ENCODE measurements at places on chromosomes 4 and X. TPM values are rescaled to one million over a fixed set of nuclear protein-coding genes. Genes with fewer than 3 reads are reported as not detected.
A peak's percentile ranks its signal among the peaks of the same experiment; 100 is the strongest.

The GYPE gene
- not detected for total RNA-seq

- DNase-seq = no peak
Measured at GRCh38 chr4:83109480-83110222, 4.9 kb downstream of the PLAC8 start.

GRCh38 chr4:186651181-186651603, 72.5 kb downstream of the FAT1 start:
- no peak for DNase-seq

DNA sequence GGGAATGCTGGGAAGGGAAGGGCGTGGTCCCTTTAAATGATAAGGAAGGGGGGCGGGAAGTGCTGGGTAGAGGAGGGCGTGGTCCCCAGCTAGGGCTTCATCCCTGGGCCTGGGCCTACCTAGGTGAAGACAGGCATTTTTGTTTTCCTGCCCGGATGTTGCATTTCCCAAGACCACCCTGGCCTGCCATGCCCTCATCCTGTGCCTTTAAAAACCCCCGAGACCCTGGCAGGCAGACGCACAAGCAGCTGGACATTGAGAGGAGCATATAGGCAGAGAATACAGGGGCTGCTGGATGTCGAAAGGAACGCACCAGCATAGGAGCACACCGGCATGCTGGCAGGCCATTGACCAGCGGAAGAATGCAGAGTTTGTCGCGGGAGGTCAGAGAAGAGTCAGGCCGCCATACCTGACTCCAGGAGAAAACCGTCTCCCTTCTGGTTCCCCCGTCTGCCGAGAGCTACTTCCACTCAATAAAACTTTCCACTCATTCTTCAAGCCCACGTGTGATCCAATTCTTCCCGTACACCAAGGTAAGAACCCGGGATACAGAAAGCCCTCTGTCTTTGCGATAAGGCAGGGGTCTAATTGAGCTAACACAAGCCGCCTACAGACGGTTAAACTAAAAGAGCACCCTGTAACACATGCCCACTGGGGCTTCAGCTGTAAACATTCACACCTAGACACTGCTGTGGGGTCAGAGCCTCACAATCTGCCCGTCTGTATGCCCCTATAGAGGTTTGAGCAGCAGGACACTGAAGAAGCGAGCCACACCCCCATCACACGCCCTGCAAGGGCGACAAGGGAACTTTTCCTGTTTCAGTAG, 2.9 kb upstream of the AGA start:
- no peak for DNase-seq

DNA sequence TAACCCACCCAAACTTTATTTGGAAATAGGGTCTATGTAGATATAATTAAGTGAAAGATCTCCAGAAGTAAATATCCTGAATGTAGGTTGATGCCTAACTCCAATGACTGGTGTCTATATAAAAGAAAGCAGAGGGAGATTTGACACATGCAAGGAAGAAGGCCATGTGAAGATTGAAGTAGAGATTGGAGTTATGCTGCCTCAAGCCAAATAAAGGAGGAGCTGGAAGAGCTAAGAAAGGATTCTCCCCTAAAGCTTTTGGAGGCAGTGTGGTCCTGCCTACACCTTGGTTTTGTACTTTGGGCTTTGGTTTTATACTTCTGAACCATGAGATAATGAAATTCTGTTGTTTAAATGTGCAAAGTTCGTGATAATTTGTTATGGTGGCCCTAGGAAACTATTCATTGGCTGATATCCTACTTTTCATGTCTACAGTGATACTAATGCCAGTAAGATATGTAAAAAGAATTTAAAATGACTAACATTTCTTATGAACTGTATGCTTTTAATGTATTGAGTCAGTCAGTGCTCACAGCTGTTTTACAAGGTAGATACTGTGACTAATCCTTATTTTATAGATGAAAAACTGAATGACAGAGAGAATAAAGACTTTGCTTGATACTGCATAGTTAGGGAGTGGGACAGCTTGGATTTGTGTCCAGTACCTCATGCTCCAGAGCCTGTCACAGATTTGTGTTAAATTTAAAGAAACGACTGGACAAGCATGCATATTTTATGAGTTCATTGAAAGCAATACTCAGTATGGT, 5.9 kb upstream of the RAB40AL start:
- DNase-seq = no peak

The TEX11 gene
- not detected for total RNA-seq

The USP27X gene
- total RNA-seq = 1.1 TPM

DNA sequence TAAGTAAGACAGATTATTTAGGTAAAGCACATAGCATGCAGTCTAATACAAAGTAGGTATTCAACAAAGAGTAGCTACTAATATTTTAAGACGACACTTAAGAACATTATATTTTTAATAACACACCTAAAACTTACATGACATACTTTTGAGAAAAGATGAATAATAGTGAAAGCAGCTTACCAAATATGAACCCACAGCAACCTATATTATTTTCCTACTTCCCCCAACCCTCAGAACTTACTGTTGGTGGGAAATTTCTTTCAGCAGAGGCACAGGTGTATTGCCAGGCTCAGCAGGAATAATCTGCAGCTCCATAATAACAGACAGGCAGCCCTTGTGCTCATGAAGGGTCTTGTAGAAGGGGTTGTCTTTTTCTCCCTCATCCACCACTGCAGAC, 498.9 kb downstream of the GLUD2 start:
- DNase-seq = no peak

- DNase-seq = peak; percentile 76
Measured at GRCh38 chrX:48025561-48025960, 18.8 kb downstream of the SPACA5 start.

GRCh38 chrX:16828124-16828908, 41.8 kb downstream of the RBBP7 start:
- DNase-seq = peak; percentile 88

The NAT8L gene
- total RNA-seq = 0.93 TPM

GRCh38 chrX:13499736-13500135, 69.7 kb upstream of the EGFL6 start:
- DNase-seq = no peak

GRCh38 chrX:96568071-96568470, 116.6 kb upstream of the DIAPH2 start:
- no peak for DNase-seq

DNA sequence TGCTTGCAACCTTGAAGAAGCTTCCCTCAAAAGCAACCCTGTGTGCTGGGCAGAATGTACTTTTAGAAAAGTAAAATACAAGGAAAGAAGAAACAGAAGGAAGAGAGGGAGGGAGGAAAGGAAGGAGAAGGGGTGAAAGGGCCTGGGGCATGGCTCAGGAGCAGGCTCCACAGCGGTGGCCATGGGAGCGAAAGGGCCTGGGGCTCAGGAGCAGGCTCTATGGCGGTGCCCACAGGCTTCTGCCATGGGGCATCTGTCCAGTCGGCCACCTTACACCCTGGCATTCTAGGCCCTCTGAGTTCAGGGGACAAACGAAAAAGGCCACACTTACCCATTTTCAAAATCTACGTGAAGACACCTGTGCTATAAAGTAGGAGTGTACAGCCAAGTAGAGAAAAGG, 31.4 kb downstream of the GAK start:
- DNase-seq = no peak

DNA sequence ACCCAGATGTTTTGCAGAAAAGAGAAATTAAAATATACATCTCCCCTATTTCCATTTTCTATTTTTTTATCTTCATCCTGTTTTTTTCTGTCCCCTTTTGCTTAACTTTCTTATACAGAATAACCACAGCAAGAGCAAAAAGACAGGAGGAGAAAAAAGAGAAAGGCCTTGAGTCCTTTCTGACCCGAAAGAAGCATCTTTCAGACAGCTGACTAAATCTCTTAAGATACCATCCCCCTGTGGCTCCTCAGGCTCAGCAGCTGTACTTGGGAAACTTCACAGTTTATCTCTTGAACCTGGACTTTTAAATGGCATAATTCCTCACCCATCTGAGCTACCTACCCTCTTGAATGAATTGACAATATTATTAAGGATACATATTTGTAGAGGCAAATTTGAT, 100.2 kb downstream of the FIP1L1 start:
- no peak for DNase-seq

GRCh38 chr4:120915336-120915735, 7.2 kb downstream of the PRDM5 start:
- DNase-seq = no peak

- no peak for DNase-seq
Measured at GRCh38 chr4:184510401-184510800, 36.1 kb upstream of the IRF2 start.

DNA sequence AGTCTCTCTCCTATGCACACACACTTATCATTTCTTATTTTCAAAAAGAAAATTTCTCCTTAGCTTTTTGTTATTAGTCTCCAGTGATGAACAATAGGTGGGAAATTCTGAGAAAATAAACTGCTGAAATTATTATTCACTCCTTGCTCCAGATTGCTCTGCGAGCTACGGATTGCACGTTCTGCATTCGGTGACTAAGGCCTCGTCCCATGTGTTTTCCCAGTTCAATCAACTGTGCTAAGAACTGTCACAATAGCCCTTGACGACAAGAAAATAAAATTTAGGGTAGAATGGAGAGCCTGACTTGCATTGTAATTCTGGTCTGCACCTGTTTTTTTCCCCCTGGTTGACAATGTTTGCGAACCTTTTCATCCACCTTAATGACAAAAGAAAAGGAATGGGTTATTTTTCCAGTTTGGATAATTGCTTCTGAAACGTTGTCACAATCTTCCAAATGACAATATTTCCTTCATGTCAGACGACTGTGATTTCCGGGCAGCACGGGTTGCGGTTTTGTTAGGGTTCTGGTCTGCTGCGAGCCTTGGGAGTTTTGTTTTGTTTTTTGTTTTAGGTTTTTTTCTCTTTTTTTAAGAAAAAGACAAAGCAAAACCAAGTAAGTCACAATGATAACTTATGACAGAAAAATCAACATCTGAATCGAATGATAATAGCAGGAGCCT, 124.5 kb upstream of the NOCT start:
- DNase-seq = no peak

GRCh38 chr4:173801876-173802661, 272.0 kb upstream of the HAND2 start:
- no peak for DNase-seq

The SCRG1 gene
- not detected for total RNA-seq

The COX7B2 gene
- not detected for total RNA-seq

DNA sequence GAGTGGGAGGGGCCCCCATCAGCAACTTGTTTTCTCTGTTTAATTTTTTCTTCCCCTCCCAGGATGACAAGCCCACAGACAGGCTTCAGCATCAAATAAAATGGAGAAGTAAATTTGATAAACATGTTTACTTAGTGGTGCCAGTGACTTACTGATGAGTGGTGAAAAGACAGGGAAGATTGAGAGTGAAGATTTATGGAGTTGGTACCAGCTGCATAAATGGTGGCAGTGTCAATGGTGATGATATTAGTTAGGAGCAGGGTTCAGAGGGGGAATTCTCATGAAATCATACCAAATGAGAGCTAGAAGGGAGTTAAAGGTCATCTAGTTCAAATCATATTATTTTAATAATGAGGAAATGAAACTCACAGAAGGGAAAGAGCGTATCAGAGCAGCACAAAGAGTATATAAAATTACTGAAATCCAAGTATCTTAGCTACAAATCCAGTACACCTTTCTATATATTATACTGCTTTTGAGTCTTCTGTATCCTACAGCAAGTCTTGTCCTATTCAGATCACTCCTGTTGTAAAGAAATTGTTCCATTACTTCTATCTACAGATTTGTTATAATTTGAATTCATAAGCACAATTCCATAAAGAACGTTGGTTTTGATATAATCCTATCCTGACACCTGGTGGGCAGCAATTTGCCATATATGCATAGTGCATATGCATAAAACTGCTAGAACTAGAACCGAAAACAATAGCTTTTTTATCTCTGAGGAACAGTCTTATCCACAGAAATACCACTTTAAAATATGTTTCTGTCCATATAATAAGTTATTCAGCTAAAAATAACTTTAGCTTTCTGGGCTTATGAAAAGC, 5.0 kb downstream of the P2RY10 start:
- no peak for DNase-seq

The COX18 gene
- 19.7 TPM for total RNA-seq

The F11 gene
- total RNA-seq = not detected

The ENOX2 gene
- 24.3 TPM for total RNA-seq

The UNC5C gene
- not detected for total RNA-seq

The TNIP3 gene
- 2.0 TPM for total RNA-seq

DNA sequence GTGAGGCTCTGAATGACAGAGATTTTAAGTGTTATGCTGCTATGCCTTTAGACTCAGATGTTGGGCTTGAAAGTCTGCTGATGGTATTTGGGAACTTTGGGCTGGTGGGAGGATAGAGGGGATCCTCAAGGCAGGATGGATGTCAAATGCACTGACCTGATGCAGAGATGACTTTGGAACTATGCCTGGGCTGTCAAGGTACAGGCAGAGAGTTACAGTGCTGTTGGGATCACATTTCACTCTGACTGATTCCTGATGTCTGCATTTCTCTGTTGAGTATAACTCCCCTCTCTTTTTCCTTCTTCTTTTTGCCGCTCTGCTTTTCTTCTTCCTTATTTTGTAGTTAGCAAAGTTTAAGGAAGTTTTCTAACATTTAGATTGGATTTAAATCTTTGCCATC, 271.8 kb upstream of the ARX start:
- no peak for DNase-seq

DNA sequence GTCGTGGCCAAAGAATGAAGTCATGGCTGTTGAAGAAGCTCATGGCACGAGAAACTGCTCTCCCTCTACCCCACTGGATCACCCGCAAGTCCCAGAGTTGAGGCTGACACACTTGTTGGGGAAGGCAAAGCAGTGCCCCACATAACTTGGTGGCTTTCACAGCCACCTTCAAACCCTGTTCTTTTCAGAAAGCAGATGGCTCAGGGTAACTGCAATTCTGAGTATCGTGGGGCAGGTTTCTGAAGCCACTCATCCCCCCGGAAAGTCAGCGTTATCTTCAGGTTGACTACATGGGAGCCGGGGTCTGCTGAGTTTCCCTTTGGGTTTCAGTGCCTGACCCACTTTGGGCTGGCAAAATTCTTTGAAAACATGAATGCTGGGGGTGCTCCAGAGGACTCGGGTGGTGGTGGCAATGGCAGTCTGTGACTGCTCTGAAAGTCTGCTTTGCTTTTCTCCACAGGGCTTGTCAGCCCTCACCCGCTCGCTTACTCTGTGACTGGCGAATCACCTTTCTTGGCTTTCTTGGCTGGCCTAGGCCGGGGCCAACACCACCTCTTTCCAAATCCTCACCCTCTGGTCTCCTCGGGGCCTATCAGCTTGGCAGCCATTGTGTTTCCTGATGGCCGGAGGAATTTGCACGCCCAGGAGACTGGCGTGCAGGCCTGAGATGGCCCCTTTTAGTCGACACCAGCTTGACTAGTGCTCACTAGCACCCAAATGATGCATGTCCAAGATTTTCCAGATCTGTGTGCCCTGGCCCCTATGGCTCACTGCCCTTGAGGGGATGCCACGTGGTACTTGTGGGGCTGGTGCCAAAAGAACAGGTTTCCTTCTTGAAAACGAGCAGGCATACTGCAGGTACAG, 7.3 kb downstream of the PPP1R3F start:
- no peak for DNase-seq

- DNase-seq = no peak
Measured at GRCh38 chrX:57104406-57104805, 16.9 kb downstream of the SPIN2B start.

The TLL1 gene
- total RNA-seq = 1.4 TPM

DNA sequence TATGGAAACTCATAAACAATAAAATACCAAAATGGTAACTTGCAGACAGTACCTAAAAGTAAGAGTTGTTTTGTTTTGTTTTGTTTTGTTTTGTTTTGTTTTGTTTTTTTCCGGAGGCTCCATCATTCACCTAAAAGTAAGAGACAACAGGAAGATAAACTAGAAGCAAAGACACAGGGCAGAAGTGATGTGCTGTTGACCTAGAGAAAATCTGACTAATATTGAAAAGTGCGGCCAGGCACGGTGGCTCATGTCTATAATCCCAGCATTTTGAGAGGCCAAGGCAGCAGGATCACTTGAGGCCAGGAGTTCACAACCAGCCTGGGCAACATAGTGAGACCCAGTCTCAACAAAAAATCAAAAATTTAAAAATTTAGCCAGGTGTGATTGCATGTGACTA, 5.6 kb upstream of the CENPC start:
- no peak for DNase-seq

All from MCF 10A (cell line).